Sigmoid colon (tissue), 7 donors: ENCODE measurements at places on chromosomes 1 and 21.

- no peak for DNase-seq
Measured at GRCh38 chr1:98761219-98761865, 99.8 kb downstream of the SNX7 start.

DNA sequence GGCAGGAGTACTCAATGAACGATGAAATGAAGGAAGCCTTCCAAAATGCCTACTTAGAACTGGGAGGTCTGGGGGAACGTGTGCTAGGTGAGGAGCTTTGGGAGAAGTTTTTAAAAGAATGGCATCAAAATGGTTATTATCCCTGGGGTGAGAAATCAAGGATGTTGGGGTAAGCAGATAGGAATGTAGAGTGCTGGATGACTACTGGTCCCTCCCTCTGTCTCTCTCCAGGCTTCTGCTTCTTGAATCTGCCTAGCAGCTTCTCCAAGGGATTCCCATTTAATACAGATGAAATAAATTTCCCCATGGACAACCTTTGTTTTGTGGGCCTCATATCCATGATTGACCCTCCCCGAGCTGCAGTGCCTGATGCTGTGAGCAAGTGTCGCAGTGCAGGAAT is 19.0 kb upstream of the CASQ1 start:
- DNase-seq, result peak; percentile 4

GRCh38 chr1:94922761-94923331 is 4.1 kb downstream of the CNN3 start:
- DNase-seq, result no peak

- DNase-seq, result no peak
Measured at GRCh38 chr1:975896-976683, 5.8 kb downstream of the PERM1 start.

DNA sequence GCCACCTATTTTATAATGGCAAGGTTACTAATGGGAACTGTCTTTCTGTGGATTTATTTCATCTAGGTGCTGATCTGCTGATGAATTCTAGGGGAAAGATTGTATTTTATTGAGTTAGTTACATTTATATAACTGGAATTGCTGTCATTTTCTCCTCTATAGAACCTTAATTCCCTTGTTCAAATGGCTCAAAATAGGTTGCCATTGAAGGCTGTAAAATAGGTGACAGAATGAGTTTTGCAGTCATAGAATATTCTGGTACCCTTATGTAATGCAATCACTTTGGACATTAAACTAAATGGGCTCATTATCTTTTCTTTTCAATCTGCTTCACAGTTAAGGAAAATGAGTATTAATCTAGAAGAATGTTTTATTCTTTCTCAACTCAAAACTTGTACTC is 131.0 kb downstream of the CTH start:
- no peak for DNase-seq

DNA sequence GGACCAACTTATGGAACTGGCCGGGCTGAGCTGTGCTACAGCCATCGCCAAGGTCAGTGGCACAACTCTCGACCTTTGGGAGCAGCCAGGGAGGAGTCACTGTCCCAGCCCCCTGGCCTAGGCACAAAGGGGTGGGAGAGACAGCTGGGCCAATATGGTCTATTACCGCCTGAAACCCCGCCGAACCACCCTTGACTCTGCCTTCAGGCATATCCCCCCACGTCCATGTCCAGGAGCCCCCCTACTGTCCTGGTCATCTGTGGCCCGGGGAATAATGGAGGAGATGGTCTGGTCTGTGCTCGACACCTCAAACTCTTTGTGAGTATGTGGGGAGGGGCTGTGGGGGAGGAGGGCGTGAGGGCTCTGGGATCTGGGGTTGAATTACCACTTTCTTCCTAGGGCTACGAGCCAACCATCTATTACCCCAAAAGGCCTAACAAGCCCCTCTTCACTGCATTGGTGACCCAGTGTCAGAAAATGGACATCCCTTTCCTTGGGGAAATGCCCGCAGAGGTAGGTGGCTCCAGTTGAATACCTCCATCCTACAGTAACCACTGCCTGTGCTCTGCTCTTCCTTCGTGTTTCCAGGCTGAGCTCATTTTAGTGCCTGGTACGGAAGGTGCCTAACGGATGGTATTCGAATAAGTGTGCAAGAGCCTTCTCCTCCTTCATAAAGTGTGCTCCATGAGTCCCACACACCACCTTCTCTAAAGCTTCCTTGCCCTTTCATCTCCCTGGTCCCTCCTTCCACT is 758 bp downstream of the NAXE start:
- no peak for DNase-seq

- no peak for DNase-seq
Measured at GRCh38 chr1:94324178-94324544, 86.8 kb upstream of the ARHGAP29 start.

DNA sequence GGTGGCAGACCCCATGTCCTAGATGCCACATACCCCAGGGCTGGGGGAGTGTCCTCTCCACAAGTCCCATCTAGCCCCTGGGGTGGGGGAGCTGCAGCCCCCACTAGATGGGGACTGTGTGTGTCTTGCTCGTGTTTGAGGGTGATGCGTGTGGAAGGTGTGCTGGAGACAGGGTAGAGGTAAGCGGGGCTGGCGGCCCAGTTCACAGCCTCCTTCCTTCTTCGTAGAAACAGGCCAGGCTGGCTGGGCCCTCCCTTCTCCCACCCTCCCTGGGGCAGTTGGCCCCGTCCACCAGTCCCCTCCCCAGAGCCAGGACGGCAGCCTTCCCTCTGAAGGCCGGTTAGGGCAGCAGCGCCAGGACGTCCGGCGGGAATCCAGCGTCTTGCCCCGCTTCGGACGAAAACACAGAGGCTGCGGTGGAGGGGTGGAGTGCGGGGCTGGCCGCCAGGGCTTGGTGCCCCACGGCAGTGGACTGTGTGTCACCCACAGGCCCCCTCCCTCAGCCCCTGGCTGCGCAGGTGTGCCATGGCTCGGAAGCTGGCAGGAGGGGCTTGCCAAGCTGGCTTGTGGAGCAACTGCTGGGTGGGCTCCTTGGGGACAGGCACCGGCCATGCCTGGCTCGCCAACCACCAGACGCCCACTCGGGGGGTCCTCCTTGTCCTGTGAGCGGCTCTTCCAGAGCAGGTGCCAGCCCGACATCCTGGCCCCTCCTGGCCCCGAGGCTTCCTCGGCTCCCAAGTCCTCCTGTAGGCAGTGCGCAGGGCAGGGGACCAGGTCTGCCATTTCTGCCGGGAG is 3.6 kb downstream of the PRDM16 start:
- DNase-seq, result no peak

GRCh38 chr21:43354026-43354420 is 72.9 kb downstream of the SIK1 start:
- DNase-seq, result no peak

GRCh38 chr1:236301080-236301957 is 19.6 kb upstream of the ERO1B start:
- no peak for DNase-seq

- DNase-seq, result no peak
Measured at GRCh38 chr1:243923292-243924171, 73.5 kb upstream of the AKT3 start.

GRCh38 chr1:2499986-2500596 is 24.0 kb downstream of the PLCH2 start:
- no peak for DNase-seq

GRCh38 chr21:42840411-42841155 is 38.8 kb downstream of the WDR4 start:
- DNase-seq, result no peak

DNA sequence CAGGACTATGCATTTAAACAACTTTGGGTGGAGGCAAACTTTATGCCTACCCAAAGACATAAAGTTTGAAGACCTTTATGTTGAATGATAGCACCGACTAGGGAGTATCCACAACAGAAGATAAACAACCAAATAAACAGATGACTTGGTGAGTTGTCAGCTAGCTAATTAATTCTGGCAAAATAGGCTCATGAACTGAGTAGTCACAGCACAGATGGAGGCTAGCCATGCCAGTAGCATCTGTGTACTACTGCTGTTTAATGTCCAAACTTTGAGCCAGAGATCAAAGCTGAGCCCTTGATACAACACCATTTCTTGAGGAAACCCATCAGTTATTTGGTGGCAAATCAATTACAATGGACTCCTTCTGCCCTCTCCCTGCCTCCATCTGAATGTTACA is 40.3 kb upstream of the CCDC190 start:
- DNase-seq, result no peak

DNA sequence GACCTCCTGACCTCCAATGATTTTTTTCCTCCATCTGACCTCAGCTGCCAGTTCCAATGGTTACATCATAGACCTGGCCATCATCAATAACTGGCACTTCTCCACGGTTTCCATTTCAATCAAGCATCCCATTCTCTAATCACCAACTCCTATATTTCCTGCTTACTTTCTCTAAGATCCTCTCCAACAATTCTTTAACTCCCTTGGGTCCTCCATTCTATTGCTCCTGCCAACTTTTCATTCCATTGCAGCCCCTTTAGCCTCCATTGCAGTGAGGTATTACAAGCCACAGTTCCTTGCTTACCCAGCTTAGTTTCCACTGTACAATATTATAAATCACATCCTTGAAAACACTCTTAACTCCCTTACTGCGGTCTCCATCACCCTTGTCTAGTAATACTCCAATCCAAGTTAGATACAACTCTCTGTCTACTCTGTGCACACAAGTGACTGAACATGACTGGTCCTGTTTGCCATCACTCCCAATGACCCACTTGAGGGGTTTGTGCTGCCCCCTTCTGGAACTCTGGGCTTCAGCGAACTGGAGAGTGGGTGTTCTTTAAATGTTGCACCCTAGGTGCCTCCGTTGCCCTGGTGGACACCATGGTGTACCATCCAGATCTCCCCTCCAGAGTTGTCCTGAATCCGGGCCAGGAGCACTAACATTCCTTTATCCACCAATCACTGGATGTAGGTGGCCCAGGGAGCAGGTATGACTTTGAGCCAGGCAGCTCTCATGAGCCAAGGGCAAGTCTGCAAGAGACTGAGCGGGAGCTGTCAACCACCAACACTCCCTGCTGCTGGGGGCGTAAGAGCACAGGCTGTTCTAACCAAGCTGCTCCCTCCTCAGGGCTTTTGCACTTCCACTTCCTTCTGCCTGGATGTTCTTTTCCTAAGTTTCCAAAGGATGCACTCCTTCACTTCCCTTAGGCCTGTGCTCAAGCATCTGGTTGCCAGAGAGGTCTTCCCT is 3.7 kb upstream of the FNDC7 start:
- no peak for DNase-seq

DNA sequence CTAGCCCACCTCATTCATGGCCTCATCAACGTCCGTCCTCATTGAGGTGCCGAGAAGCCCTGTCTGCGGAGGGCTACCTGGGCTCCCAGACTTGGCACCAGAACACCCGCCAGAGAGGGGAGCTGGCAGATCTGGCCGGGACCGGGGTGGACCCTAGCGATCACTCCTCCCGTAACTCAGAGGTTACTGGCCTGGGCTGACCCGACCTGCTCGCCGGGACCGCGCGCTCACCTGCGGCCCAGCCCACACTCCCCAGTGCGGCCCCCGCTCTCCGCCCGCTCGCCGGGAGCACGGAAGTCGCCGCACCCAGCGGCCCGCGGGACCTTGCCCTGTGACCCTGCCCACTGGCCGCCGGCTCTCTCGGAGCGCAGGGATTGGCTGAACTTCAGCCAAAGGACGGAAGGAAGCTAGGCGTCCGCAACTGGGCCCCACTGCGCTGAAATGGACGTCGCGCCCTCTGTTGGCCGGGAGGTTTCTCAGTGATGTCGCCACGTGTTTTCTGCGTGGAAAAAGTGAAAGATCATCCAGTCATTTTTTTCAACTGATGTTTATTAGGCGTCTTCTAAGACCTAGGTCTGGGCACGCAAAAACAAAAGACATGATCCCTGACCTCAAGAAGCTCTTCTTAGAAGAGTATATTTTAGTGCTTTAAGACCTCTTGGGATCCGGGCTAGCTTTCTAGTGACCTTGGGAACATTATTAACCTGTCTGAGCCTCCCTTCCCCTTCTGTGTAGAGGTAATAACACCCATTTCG is at the start of gene SMIM12:
SMIM12 (minus strand) TSS at position 304 of the 755 bp plus-strand sequence. CDS start 3,772 bp downstream, outside the sequence.
- DNase-seq, result peak; percentile 97

- no peak for DNase-seq
Measured at GRCh38 chr1:231778009-231778719, 151.6 kb downstream of the DISC1 start.

GRCh38 chr1:10070206-10070605 is 37.4 kb downstream of the UBE4B start:
- DNase-seq, result no peak

- DNase-seq, result no peak
Measured at GRCh38 chr1:70509996-70510876, 99.2 kb downstream of the CTH start.

DNA sequence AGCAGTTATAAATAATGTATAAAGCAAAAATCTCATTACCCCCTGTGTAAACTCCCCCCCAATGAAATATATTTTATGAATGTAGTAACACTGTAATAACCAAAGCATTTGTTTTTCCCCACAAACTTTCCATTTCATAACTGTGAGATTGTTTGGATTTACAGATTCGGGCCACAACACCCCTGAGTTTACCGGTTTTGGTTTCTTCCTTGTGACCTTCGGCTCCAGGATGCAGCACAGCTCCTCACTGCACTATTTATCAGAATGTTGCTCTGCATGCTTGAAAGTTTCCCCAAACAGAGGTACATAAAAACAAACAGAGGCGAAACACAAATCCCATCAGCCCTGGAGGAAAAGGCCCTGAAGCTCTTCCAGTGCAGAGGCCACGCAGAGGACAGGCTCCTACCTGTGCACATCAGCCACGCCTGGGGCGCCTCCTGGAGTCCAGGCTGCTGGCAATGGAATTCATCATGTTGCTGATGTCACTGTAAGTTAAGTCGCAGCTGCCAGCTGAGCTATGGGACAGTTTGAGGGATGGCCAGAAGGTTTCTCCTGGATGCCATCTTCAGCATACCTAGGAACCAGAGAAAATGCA is 122.0 kb downstream of the LMO4 start:
- no peak for DNase-seq

GRCh38 chr1:53731779-53732305 is 7.1 kb downstream of the GLIS1 start:
- DNase-seq, result no peak

GRCh38 chr1:85459290-85459689 is 5.7 kb downstream of the DDAH1 start:
- DNase-seq, result no peak

- DNase-seq, result no peak
Measured at GRCh38 chr21:45234127-45234526, 53.6 kb downstream of the POFUT2 start.

GRCh38 chr1:92843429-92844352 is 11.9 kb downstream of the RPL5 start:
- no peak for DNase-seq

- no peak for DNase-seq
Measured at GRCh38 chr1:209323743-209324142, 259.8 kb upstream of the CAMK1G start.

GRCh38 chr1:200959411-200959921 is 64.0 kb downstream of the KIF21B start:
- no peak for DNase-seq

DNA sequence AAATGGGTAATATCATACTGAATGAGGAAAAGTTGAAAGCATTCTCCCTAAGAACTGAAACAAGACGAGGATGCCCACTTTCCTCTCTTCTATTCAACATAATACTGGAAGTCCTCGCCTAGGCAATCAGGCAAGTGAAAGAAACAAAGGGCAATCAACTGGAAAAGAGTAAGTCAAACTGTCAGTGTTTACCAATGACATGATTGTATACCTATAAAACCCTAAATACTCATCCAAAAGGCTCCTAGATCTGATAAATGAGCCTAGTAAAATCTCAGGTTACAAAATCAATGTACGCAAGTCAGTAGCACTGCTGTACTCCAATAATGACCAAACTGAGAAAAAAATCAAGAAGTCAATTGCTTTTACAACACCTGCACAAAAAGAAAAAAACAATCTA is 575.8 kb upstream of the PRMT6 start:
- DNase-seq, result no peak
